Islet precursor cell (in vitro differentiated cells): ENCODE measurements at places on chromosomes 1 and 21.

DNA sequence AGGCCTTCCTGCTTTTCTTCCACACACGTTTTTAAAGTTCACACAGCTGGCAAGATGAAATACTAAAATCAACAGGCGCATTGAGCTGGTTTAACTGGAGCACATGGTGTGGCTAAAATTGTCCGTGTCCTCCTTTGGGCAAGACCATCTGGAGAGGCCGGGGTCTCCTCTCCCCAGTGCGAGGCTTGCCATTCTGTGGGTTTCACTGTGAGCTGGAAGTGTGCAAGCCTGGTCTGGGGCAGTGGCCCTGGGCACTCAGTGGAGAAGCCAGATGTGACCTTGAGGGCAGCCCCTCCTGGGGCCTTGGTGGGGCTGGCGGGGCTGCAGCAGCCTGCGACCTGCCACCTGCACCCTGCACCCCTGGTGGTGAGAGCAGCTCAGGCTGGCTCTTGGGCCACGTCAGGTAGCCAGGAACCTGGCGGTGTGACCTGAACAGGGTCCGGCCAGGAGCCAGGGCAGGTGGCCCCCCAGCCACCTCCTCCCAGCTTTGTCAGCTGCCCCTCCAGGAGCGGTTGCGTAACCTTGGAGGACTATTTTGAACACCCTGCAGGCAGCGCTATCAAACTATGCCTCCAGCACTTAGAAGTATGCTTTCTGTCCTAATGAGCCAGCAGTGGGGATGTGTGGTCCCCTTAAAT, 52.4 kb downstream of the SLC37A1 start:
- peak; percentile 42 for DNase-seq

GRCh38 chr1:159916242-159917051, 8.9 kb downstream of the TAGLN2 start:
- peak; percentile 97 for DNase-seq

GRCh38 chr1:185693654-185694053, 40.5 kb upstream of the HMCN1 start:
- no peak for DNase-seq

DNA sequence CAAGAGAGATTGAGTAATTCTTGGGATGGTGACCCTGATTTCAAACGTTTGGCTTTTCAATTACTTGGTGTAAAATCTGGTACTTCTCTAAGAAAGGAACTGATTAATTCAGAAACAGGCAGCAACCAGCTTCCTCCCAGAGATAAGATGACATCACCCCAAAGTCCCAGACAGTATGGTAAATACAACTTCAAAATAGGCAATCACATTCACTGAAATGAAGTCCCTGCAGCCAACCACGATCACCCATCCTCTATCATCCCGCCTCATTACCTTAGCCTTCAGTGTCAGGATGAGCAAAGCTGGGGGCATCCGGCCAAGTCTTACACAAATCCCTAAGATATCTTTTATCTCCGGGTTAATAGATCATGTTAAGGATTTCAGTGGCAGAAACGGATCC, 26.4 kb upstream of the RUNX1 start:
- DNase-seq = peak; percentile 59

DNA sequence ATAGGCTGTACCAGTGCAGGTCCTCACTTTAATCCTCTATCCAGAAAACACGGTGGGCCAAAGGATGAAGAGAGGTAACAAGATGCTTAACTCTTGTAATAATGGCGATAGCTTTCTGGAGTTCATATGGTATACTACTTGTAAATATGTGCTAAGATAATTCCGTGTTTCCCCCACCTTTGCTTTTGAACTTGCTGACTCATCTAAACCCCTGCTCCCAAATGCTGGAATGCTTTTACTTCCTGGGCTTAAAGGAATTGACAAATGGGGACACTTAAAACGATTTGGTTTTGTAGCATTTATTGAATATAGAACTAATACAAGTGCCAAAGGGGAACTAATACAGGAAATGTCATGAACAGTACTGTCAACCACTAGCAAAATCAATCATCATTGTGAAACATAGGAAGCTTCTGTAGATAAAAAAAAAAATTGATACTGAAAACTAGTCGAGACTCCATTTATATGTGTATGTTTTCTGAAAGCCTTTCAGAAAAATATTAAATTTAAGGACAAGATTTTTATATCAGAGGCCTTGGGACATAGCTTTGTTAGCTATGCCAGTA, 7.0 kb downstream of the SOD1 start:
- DNase-seq = no peak

- no peak for DNase-seq
Measured at GRCh38 chr1:6870086-6870485, 84.8 kb downstream of the CAMTA1 start.

GRCh38 chr1:49297783-49298182, 521.1 kb upstream of the BEND5 start:
- DNase-seq = peak; percentile 44

GRCh38 chr1:44549510-44549909, 124.8 kb downstream of the TMEM53 start:
- no peak for DNase-seq

GRCh38 chr1:201740670-201741111, 88.3 kb upstream of the IPO9 start:
- no peak for DNase-seq

- no peak for DNase-seq
Measured at GRCh38 chr1:98739762-98740161, 78.2 kb downstream of the SNX7 start.

DNA sequence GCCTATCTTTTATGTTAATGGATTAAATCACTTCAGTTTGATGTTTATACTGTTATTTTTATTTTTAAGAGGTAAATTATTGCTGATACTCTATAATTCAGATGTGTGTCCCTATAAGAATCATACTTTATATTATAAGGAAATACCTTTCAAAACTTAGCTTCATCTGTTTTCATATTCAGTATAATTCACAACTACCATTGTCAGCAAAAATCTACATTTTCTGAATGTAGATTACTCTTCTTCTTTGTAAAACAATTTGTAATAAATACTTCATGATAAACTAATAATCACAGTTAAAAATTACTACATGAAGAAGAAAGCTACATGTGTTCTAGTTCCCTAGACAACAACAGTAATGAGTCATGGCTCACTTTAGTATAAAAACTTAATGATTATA, 115.4 kb upstream of the SERTAD4 start:
- no peak for DNase-seq

GRCh38 chr1:6958407-6959030, 173.3 kb downstream of the CAMTA1 start:
- DNase-seq = no peak

GRCh38 chr21:16421965-16422364, 692.2 kb downstream of the USP25 start:
- DNase-seq = no peak
